CD8-positive, alpha-beta memory T cell (primary cell): ENCODE measurements at places on chromosomes 7 and 10. TPM values are rescaled to one million over a fixed set of nuclear protein-coding genes. Genes with fewer than 3 reads are reported as not detected.

MBL2 gene
- not detected for polyA plus RNA-seq

HIF1AN gene
- 29.7 TPM for polyA plus RNA-seq

LBX1 gene
- polyA plus RNA-seq: not detected

FAM107B gene
- polyA plus RNA-seq: 316 TPM

IFIT2 gene
- 7.1 TPM for polyA plus RNA-seq

GFRA1 gene
- not detected for polyA plus RNA-seq

SLC26A4 gene
- polyA plus RNA-seq: not detected

CPXM2 gene
- polyA plus RNA-seq: not detected

GPER1 gene
- 0.17 TPM for polyA plus RNA-seq

GNGT1 gene
- polyA plus RNA-seq: not detected

CALHM2 gene
- polyA plus RNA-seq: 92.7 TPM

ETV1 gene
- polyA plus RNA-seq: 1.7 TPM

VSTM4 gene
- polyA plus RNA-seq: not detected

VSTM2A gene
- not detected for polyA plus RNA-seq

CLRN3 gene
- polyA plus RNA-seq: not detected

IFRD1 gene
- polyA plus RNA-seq: 37.9 TPM

ADGRA1 gene
- polyA plus RNA-seq: not detected

STOX1 gene
- polyA plus RNA-seq: not detected

LIPN gene
- not detected for polyA plus RNA-seq

KAZALD1 gene
- not detected for polyA plus RNA-seq

HPSE2 gene
- polyA plus RNA-seq: 1.2 TPM

ZNF804B gene
- polyA plus RNA-seq: not detected

PTF1A gene
- not detected for polyA plus RNA-seq

GIMAP5 gene
- polyA plus RNA-seq: 475 TPM

ADAMTS14 gene
- polyA plus RNA-seq: 0.06 TPM

SH2B2 gene
- 1.5 TPM for polyA plus RNA-seq

SPOCK2 gene
- polyA plus RNA-seq: 202 TPM

PLAC9 gene
- polyA plus RNA-seq: not detected

PON1 gene
- not detected for polyA plus RNA-seq

SPDYE5 gene
- 0.58 TPM for polyA plus RNA-seq

HABP2 gene
- not detected for polyA plus RNA-seq

H2BK1 gene
- polyA plus RNA-seq: not detected

SLC18A3 gene
- not detected for polyA plus RNA-seq

IDI2 gene
- polyA plus RNA-seq: not detected

BMPER gene
- not detected for polyA plus RNA-seq

OR9A2 gene
- not detected for polyA plus RNA-seq

FEZF1 gene
- polyA plus RNA-seq: not detected

BUB3 gene
- 231 TPM for polyA plus RNA-seq

DDC gene
- polyA plus RNA-seq: not detected
